Stimulated activated CD4-positive, alpha-beta T cell treated with anti-CD3 and anti-CD28 coated beads, Interleukin-1b, Interleukin-23, amount 100 ng/mL, for 1 hour (primary cell): ENCODE measurements at places on chromosomes 16 and 17.

- DNase-seq = no peak
These were observed 4.8 kb upstream of the KRT36 start for GRCh38 chr17:41494524-41494923.

GRCh38 chr17:77303620-77304019 is 162.9 kb downstream of the SEC14L1 start:
- no peak for DNase-seq

DNA sequence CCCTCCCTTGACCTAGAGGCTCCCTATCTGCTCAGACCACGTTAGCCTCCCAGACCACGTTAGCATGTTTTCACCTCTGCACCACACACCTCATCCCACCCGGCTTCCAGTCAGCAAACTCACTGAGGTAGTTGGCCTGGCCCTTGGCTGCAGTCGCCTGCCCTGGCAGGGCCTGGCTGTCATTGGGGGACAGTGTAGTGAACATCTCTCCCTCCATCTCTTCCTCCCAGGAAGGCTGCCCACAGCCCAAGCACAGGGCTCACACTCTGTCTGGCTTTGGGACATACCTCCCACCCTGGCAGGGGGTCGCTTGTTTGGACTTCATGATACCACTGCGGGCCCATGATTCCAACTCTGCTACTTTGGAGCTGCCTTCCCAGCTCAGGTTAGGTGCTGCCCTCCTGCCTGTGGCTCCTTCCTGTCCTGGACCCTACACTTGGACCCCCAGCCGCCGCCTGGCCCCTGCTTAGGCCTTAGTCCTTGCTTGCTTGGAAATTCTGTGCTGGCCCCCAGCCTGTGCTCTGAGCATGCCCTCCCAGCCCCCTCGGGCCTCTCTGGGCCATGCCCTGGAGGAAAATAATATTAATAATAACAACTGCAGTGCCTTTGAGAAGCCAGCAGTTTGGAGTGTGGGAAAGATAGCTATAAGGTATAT is 167.7 kb downstream of the COPRS start:
- no peak for DNase-seq

- DNase-seq = no peak
These were observed 43.6 kb downstream of the C16orf95 start for GRCh38 chr16:87273471-87274030.

DNA sequence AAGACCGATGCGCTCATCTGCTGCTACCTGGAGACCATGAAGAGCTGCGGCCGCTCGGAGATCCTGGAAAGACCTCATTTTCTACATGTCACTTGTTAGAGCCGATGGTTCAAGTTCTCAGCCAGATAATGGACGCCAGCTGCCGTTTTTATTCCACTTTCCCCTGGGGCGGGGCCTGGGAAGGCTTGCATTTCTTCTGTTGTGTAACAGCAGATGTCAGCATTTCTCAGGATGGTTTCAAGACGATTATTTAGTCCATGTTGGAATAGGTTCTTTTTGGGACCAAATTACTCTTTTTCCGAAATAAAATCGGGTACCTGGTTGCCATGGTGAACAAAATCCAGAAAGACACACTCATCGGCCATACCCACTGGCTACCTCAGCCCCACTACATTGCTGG is 1418.3 kb downstream of the CDH11 start:
- DNase-seq = no peak

DNA sequence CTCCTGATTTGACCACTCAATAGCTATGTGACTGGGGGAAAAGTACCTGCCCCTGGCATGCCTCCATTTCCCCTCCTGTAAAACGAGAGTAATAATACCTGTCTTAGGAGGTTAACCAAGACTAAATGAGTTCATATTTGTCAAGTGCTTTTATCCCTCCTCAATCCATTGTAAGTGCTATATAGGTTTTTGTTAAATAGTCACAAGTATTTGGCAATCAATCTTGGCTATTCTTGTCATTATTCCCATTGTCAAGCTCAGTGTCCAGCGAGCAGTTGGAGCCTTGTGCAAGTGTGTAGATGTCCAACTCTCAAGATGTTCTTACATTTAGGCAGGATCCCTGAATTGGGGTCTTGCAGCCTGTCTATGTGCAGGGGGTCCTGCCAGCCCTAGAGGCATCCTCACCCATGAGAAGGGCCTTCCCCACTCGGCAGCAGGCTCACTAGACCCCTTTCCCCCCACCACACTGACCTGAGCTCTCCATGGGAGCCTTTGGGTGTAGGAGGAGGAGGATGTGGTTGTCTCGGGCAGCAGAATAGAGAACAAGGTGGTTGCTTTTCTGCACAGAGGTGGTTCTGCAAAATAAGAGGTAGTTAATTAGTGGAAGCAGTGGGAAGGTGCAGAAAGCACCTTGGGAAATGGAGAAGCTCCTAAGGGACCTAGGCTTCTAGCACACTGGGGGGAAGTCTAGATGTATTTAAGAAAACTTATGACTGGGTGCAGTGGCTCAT is 18.0 kb downstream of the PIK3R6 start:
- no peak for DNase-seq

DNA sequence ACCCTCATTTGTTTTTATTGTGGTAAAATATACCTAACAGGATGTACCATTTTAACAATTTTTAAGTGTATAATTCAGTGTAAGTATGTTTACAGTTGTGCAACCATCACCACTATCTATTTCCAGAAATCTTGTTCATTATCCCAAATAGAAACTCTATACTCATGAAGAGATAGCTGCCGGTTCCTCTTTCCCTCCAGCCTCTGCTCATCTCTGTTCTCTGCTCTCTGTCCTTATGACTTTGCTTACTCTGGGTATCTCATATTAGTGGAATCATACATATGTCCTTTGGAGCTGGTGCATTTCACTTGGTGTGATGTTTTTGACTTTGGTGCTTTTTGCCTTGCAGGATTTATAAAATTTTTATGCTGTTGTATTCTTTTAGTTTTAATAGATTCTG is 19.4 kb downstream of the CYLD start:
- no peak for DNase-seq

DNA sequence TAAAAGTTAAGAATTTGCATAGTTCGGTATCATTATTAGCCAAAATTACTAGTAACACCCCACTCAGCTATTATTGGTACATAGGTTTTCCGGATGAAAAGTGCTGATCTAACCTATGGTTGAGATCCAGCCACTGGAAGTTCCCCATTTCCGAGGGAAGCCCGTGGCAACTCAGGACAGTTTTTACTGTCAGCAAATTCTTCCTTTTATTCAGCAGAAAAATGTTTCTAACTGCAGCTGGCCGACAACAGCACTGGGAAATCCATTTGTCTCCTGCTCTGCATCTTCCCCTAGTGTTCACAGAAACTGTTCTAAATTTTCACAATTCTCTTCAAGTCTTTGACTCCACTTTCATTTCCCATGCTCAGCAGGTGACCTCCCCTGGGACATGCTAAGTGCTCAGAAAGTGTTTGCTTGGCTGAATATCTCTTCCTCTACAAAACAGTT is 15.5 kb upstream of the MMD start:
- DNase-seq = no peak

GRCh38 chr16:86406056-86406455 is 104.3 kb upstream of the FOXF1 start:
- DNase-seq = no peak

DNA sequence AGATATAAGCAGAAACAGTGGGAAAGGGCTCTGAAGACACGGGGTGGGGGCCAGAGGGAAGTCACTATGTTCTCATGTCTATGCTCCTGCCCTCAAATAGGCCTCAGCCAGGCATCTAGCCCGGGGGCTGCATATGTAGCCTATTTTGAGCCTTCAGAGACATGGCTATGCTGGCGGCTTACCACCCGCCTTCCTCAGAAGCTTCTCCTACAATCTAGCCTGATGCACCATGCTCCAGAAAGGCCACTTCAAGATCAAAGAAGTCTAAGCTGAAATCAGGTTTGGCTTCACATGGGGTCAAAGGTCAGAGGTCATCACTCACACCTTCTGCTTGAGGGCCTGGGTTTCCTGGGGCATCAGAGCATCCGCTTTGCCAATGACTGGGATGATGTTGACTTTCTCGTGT is 1.6 kb downstream of the SEPTIN1 start:
- no peak for DNase-seq

DNA sequence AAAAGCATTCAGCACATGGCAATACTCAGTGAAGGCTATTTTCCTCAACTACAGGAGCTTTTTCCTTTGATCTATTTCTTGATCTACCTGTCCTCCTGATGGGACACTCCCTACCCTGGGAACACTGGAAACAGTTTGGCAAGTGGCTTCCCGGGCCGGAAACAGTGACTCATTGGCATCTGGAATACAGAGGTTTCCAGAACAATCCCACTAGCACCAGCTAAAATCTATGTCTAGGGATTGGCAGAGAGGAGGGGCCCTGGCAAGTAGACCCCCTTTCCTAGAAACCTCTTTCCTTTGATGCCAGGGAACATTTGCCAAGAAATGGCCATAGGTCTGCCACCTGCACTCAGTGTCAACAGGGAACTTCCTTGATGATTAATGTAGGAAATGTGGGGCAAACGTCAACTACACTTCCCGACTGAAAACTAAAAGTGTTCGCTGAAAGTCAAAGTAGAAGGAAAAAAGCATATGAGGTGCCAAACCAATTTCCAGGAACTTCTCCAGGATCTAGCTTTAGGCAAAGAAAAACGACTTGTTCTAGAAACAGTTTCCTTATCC is 30.4 kb upstream of the FBXW10B start:
- no peak for DNase-seq

DNA sequence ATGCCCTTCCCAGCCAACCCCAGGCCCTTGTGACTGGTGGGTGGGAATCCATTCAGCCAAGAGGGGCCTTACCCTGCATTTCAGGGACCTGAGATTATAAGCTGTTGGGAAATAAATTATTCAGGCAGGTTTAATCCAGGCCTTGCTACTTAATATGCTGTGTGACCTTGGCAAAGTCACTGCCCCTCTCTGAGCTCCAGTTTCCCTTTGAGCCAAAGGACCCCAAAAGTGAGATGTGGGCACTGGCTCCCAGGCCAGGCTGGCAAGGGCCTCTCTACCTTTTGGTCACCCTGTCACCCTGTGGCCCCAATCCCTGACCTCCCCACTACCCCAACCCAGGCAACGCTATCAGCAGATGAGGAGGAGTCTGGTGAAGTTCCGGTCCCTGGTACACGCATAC is 33.9 kb downstream of the MYO15A start:
- no peak for DNase-seq

DNA sequence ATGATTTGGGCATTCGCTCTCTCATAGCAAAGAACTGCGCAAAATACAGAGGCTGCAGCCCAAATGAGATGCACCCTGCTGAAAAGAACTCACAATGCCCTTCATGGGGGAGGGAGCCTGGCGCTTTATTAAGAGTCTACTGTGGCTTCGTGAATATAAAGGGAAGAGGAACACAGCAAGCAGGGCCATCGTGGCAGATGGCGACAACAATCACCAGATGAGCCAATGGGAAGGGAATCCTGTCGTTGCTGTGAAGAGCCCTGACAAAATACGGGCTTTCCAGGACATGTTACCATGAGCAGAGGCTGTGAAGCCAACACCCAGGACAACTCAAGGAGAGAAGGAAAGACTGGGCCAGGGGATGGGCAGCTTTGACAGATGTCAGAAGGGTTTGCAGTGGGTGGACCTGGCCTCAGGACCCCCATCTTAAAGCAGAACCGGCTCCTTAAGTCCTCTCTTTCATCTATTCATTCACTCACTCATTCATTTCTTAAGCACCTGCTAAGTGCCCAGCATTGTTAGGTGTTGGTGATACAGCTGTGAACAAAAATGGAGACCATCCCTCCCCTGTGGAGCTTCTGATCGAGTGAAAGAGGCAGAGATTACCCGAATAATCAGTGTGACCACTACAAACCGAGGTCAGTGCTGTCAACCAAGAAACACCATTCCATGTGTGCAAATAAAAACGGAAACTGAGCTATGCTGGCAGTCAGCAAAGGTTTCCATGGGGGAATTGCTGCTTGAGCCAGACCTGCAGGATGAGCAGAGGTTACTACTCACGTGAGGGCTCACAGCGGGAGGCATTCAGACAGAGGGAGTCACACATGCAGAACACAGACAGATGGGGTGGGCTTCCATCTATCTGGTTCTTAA is 125.8 kb downstream of the DYNLRB2 start:
- no peak for DNase-seq

GRCh38 chr17:28258347-28258887 is 60.6 kb upstream of the TMEM97 start:
- DNase-seq = no peak

DNA sequence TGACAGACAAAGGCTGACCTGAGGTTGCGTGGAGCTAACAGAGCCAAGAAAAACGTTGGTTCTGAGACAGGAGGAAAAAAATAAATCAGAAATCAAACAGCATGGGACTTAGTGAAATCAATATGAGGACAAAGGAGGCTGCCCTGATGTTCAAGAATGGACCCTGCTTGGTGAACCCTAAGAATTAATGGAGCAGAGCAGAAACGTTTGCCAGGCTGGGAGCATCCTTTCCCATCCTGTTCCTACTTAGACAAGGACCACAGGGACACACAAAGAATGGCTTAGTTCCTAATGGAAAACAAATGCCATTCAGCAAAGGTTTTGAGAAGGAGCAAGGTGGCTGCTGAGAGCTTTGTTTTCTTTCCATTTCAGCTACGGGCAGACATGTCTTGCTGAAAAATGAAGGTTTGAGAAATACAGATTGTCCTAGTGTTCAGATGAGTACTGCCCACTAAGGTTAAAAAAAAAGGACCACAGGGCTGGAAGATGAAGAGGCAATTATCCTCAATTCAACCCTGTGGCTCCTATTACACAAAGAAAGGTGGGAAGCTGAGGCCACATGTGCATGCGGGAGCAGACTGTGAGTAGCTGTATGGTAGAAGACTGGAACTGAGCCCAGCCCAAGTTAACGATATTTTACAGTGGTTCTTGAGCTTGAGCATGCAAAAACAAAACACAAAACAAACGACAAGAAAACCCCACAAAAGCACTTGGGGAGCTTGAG is 230.1 kb downstream of the SLC39A11 start:
- no peak for DNase-seq

DNA sequence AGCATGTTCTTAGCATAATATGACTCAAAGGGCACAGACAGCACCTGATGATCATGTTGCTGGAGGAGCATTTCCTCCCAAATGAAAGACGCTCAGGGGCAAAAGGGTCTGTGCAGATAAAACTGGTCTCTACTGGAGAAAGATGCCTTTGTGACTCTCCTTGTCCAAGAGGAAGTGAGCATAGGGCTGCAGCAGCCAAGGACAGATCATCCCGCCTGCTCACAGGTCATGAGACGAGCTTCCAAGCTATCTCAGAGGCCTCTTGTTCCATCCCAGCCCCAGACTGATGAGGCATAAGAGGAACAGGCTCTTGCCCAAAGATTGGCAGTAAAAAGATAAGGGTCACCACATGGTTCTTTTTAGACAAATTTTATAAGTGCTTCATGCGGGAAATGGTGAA is 141.8 kb downstream of the KATNIP start:
- DNase-seq = no peak

DNA sequence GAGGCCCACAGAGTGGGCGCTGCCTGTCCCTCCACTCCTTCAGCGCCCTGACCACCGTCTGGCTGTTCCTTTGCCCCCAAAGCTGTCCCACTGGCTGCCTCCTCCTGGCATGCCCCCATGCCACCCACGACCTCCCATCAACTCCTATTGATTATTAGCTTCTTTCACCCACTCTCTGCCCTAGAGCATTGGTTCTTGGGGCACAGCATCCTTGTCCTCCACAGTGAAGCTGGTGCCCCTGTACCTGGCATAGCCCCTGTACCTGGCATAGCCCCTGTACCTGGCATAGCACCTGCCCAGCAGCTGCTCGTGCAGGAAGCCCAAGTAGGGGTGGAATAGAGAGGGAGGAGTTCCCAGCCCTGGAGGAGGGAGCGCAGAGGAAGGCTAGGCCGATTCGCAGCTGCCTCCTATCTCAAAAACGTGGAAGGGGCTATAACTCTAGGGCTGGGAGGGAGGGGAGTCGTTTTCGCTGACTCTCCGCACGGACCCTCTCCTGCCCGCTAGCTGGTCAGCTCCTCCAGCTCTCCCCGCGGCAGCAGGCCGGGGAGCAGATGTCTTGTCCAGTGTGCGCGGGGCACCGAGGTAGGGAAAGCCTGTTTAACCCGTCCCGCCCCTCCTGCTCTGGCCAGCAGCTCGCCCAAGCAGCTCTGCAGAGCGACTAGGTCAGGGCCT is 5.7 kb upstream of the ACTG1 start:
- no peak for DNase-seq
